ENCODE measurements at places on chromosomes 12 and 14.

GRCh38 chr12:46892034-46892705, 66.4 kb upstream of the SLC38A4 start:
- no peaks in the 10 kb centered on the region for H3K4me1 ChIP-seq
- peaks cover 3% of the 10 kb centered on the region for H3K27me3 ChIP-seq
- H3K36me3 ChIP-seq: no peaks in the 10 kb centered on the region
- H3K4me3 ChIP-seq: no peak overlapping the region
- no peak for DNase-seq

- no peak overlapping the region for H3K27ac ChIP-seq
- peaks cover 4% of the 10 kb centered on the region for H3K27me3 ChIP-seq
- DNase-seq: no peak
- peaks cover 20% of the 10 kb centered on the region for H3K36me3 ChIP-seq
- H3K4me3 ChIP-seq: no peak overlapping the region
Observed at GRCh38 chr12:56951582-56952339, 5.6 kb downstream of the RDH16 start.

- H3K4me1 ChIP-seq: no peaks in the 10 kb centered on the region
- H3K27ac ChIP-seq: no peak overlapping the region
- H3K4me3 ChIP-seq: no peak overlapping the region
- no peaks in the 10 kb centered on the region for H3K27me3 ChIP-seq
- DNase-seq: no peak
- no peaks in the 10 kb centered on the region for H3K36me3 ChIP-seq
Observed at GRCh38 chr14:97634751-97635150, 837.6 kb downstream of the VRK1 start.

DNA sequence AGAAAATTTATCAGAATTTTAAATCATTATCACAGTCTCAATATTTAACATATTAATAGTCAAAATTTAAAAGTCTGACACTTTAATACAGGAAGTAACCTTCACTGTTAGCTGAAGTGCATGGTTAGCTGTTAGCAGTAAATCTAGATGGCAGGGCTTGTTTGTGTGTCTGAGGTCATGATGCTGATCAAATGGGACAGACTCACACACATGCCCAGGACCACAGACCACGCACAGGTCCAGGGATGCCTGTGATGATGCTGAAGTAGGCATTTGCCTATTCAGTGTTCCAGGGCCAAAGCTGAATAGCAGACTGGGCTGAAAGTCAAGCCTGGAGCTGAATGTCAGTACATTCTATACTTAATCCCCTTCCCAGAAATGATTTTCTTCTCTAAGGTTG, 20.5 kb downstream of the FNTB start:
- H3K36me3 ChIP-seq: peaks cover 28% of the 10 kb centered on the region
- H3K4me3 ChIP-seq: no peak overlapping the region
- H3K27me3 ChIP-seq: no peaks in the 10 kb centered on the region
- no peak for DNase-seq
- peaks cover 2% of the 10 kb centered on the region for H3K4me1 ChIP-seq
- H3K27ac ChIP-seq: no peak overlapping the region

GRCh38 chr12:2057041-2057794, 4.4 kb downstream of the CACNA1C start:
- peak; percentile 30 for DNase-seq
- no peaks in the 10 kb centered on the region for H3K36me3 ChIP-seq
- H3K4me1 ChIP-seq: peaks cover 8% of the 10 kb centered on the region

GRCh38 chr12:58309806-58310205, 368.4 kb downstream of the ATP23 start:
- peaks cover 2% of the 10 kb centered on the region for H3K27me3 ChIP-seq
- no peak overlapping the region for H3K4me3 ChIP-seq
- H3K36me3 ChIP-seq: no peaks in the 10 kb centered on the region
- no peak overlapping the region for H3K27ac ChIP-seq
- DNase-seq: no peak
- H3K4me1 ChIP-seq: no peaks in the 10 kb centered on the region

GRCh38 chr12:103966736-103967135, 1.1 kb downstream of the TDG start:
- H3K27me3 ChIP-seq: no peaks in the 10 kb centered on the region
- peak overlapping the region; percentile 96 for H3K27ac ChIP-seq
- peaks cover 34% of the 10 kb centered on the region for H3K4me1 ChIP-seq
- DNase-seq: no peak
- H3K36me3 ChIP-seq: peaks cover 7% of the 10 kb centered on the region
- peak overlapping the region; percentile 97 for H3K4me3 ChIP-seq

- peaks cover 23% of the 10 kb centered on the region for H3K27me3 ChIP-seq
- no peak overlapping the region for H3K4me3 ChIP-seq
- no peaks in the 10 kb centered on the region for H3K4me1 ChIP-seq
- DNase-seq: no peak
- no peak overlapping the region for H3K27ac ChIP-seq
Observed at GRCh38 chr14:91753501-91754128, 21.7 kb upstream of the CATSPERB start.

- H3K4me3 ChIP-seq: no peak overlapping the region
- H3K36me3 ChIP-seq: no peaks in the 10 kb centered on the region
- no peak overlapping the region for H3K27ac ChIP-seq
- no peaks in the 10 kb centered on the region for H3K4me1 ChIP-seq
Observed at GRCh38 chr12:50050410-50051098, 6.8 kb upstream of the ASIC1 start.

DNA sequence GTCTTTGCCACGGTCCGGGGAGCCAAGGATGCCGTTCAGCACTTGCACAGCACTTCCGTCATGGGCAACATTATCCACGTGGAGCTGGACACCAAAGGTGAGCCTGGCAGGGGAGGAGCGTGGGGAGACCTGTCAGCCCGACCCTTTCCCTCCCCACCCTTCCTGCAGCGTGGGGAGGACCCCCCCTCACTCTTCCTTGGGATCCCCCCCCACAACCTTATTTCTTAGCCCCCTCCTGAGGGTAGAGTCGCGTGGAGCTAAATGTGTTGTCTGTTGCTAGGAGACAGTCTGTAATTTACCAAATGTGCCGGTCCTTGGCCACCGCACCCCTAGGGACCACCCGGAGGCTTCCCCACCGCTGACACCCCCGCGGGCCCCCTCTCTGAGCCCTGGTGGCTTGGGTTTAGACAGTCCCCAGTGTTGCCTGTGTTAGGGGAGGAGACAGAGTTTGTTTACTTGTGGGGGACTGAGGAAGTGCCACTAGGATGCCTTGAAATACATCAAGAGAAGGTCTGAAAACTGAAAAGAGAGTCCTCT, 2.3 kb downstream of the SETD1B start:
- H3K4me3 ChIP-seq: peak overlapping the region; percentile 93
- peak; percentile 54 for DNase-seq
- H3K4me1 ChIP-seq: peaks cover 28% of the 10 kb centered on the region
- H3K27me3 ChIP-seq: no peaks in the 10 kb centered on the region
- peaks cover 11% of the 10 kb centered on the region for H3K36me3 ChIP-seq
- peak overlapping the region; percentile 90 for H3K27ac ChIP-seq

- DNase-seq: no peak
- no peak overlapping the region for H3K27ac ChIP-seq
Observed at GRCh38 chr12:84986586-84986985, 49.5 kb downstream of the TSPAN19 start.

DNA sequence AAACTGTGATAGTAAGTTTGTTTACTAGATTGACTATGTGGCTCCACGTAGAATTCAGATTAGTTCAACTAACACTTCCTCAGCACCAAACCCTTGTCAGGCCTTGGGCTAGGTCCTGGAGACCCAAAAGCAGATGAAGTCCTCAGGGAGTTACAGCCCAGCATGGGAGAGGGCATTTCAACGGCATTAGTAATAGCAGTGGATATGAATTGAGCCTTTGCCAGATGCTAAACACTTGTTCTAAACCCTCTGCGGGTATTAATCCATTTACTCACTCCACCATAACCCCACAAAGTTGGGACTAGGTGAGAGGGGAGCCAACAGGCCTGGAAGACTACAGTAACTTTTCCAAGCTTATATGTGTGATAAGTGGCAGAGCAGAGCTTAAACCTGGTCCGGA, 714.6 kb downstream of the DIO2 start:
- no peaks in the 10 kb centered on the region for H3K4me1 ChIP-seq
- no peak overlapping the region for H3K4me3 ChIP-seq
- no peaks in the 10 kb centered on the region for H3K36me3 ChIP-seq
- no peak for DNase-seq

DNA sequence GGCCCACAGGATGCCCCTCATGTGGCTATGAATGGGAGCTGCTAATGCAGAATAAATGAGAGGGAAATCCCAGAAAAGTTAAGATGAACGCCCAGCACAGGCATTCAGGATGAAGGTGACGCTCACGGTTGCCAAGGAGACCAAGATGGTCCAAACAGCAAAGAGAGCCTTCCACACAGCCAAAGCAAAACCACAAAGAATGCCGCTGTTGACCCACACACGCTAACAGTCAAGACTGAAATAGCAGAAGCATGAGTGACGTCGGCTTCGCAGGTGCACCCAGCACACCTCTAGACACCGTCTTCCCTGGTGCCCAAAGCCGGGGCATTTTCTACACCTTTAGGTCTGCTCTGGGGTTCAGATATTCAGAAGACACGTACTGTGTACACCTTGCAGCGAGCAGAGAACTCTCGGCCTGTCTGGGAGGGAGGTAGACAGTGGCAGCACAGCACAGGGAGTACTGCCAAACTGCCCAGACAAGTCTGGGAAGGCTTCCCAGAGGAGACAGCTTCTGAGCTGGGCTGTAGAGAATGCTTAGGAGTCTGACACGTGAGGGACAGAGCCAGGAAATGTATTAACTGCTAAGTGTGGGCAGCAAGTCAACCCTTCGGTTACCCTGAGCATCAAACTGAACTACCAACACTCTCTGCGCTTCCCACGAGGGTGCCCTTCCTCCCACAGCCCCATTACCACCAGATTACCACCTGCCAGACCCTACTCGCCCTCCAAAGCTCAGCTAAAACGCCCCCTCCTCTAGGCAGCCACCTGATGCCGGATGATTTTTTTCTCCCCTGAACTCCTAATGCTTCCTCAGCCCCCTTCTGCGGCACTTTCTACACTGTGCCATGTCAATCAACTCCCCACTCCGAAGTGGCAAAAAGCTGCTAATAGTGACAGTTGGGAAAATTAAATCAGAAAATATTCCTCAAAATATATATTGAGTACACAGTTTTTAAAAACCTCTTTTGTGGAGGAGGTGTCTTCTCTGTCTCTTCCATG, 50.1 kb downstream of the CCDC88C start:
- H3K27me3 ChIP-seq: no peaks in the 10 kb centered on the region
- peak overlapping the region; percentile 100 for H3K27ac ChIP-seq
- peak; percentile 85 for DNase-seq
- H3K4me3 ChIP-seq: peak overlapping the region; percentile 63
- H3K36me3 ChIP-seq: no peaks in the 10 kb centered on the region

GRCh38 chr14:61837336-61838229, 75.4 kb downstream of the SNAPC1 start:
- no peak overlapping the region for H3K4me3 ChIP-seq
- H3K27ac ChIP-seq: no peak overlapping the region
- DNase-seq: peak; percentile 72
- no peaks in the 10 kb centered on the region for H3K4me1 ChIP-seq

GRCh38 chr12:105998561-105998960, 140.2 kb downstream of the NUAK1 start:
- no peak for DNase-seq
- H3K27me3 ChIP-seq: peaks cover 7% of the 10 kb centered on the region
- H3K36me3 ChIP-seq: no peaks in the 10 kb centered on the region
- no peak overlapping the region for H3K4me3 ChIP-seq
- H3K27ac ChIP-seq: no peak overlapping the region

DNA sequence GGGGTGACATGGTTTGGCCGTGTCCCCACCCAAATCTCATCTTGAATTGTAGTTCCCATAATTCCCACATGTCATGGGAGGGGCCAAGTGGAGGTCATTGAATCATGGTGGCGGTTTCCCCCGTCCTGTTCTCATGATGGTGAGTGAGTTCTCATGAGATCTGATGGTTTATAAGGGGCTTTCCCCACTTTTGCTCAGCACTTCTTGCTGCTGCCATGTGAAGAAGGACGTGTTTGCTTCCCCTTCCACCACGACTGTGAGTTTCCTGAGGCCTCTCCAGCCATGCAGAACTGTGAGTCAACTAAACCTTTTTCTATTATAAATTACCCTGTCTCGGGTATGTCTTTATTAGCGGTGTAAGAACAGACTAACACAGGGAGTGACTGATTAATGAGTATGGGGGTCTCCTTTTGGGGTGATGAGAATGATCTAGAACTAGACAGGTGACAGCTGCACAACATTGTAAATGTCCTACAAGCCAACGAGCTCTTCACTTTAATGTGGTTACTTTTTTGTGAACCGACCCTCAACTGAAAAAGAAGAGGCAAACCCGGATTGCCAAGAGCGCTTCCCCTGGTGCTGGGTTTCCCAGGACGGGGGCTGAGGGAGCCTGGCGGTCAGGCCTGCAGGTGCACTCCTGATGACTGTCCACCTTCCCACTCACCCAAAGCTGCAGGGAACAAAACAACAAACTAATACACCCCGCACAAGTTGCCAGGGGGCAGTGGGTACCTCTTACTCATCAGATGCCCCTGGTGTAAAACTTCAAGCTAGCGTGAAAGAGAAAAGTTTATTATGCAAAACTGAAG, 90.1 kb downstream of the NCOR2 start:
- H3K36me3 ChIP-seq: peaks cover 52% of the 10 kb centered on the region
- no peak for DNase-seq
- H3K27me3 ChIP-seq: no peaks in the 10 kb centered on the region
- no peak overlapping the region for H3K4me3 ChIP-seq

DNA sequence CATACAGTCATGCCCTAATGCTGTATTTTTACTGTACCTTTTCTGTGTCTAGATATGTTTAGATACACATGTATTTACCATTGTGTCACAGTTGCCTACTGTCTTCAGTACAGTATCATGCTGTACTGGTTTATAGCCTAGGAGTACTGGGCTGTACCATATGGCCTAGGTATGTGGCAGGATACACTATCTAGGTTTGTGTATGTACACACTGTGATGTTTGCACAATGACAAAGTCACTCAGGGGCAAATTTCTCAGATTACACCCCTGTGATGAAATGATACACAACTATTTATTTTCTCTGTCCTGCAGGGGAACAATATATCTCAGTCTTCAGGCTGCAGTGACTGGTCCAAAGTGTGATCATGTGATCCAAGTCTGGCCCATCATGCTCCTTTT, 1076.1 kb downstream of the VRK1 start:
- H3K27me3 ChIP-seq: no peaks in the 10 kb centered on the region
- no peak overlapping the region for H3K4me3 ChIP-seq
- H3K27ac ChIP-seq: no peak overlapping the region
- no peaks in the 10 kb centered on the region for H3K36me3 ChIP-seq
- DNase-seq: no peak

- H3K36me3 ChIP-seq: peaks cover 9% of the 10 kb centered on the region
- H3K27me3 ChIP-seq: no peaks in the 10 kb centered on the region
- H3K4me3 ChIP-seq: no peak overlapping the region
Observed at GRCh38 chr12:104466709-104467345, 10.1 kb downstream of the CHST11 start.

DNA sequence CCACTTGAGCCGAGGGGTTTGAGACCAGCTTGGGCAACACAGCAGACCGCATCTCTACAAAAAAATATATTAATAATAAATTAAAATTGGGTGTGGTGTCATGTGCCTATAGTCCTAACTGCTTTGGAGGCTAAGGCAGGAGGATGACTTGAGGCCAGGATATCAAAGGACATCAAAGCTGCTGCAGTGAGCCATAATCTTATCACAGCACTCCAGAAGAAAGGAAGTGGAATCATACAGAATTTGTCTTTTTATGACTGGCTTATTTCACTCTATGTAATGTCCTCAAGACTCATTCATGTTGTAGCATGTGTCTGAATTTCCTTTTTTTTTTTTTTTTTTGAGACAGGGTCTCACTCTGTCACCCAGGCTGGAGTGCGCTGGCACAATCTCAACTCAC, 43.9 kb upstream of the NUDT4 start:
- no peak overlapping the region for H3K27ac ChIP-seq
- H3K27me3 ChIP-seq: peaks cover 1% of the 10 kb centered on the region
- no peaks in the 10 kb centered on the region for H3K4me1 ChIP-seq
- no peak overlapping the region for H3K4me3 ChIP-seq

Measured in memory B cell (primary cell).